ENCODE measurements at places on chromosomes 2 and 18. TPM values are rescaled to one million over a fixed set of nuclear protein-coding genes. Genes with fewer than 3 reads are reported as not detected.

CXCR1 gene
- total RNA-seq, result 0.82 TPM

DNA sequence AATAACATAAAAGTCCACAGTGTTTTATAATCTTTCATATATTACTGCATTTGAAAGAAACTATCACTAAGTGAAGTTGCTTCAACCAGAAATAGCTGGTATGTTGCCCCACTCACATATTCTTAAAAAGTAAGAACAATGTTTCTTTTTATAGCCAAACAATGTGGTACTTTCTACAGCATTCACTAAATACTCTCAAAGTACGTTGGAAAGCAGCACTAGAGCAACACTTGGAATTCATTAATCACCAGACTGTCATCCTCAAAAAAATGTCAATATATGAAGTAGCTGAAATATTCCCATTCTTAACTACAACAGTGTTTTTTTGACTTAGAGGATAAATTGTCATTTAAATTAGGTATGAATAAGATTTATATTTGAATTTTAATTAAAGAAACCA lies 32.8 kb downstream of the COBLL1 start:
- DNase-seq, result no peak

SERPINB4 gene
- total RNA-seq, result not detected

VWC2L gene
- total RNA-seq, result not detected

Measured in right cardiac atrium (tissue), 5 donors.